ENCODE measurements at places on chromosomes 4 and X. TPM values are rescaled to one million over a fixed set of nuclear protein-coding genes. Genes with fewer than 3 reads are reported as not detected.

NDNF gene
- total RNA-seq, result 23.9 TPM

CLDN22 gene
- total RNA-seq, result not detected

FDCSP gene
- total RNA-seq, result not detected

AVPR2 gene
- not detected for total RNA-seq

EDNRA gene
- 6.9 TPM for total RNA-seq

PLAC1 gene
- not detected for total RNA-seq

MTNR1A gene
- total RNA-seq, result 1.2 TPM

PCYT1B gene
- total RNA-seq, result 32.3 TPM

CXCL9 gene
- total RNA-seq, result not detected

TMSB15C gene
- 18.7 TPM for total RNA-seq

DNA sequence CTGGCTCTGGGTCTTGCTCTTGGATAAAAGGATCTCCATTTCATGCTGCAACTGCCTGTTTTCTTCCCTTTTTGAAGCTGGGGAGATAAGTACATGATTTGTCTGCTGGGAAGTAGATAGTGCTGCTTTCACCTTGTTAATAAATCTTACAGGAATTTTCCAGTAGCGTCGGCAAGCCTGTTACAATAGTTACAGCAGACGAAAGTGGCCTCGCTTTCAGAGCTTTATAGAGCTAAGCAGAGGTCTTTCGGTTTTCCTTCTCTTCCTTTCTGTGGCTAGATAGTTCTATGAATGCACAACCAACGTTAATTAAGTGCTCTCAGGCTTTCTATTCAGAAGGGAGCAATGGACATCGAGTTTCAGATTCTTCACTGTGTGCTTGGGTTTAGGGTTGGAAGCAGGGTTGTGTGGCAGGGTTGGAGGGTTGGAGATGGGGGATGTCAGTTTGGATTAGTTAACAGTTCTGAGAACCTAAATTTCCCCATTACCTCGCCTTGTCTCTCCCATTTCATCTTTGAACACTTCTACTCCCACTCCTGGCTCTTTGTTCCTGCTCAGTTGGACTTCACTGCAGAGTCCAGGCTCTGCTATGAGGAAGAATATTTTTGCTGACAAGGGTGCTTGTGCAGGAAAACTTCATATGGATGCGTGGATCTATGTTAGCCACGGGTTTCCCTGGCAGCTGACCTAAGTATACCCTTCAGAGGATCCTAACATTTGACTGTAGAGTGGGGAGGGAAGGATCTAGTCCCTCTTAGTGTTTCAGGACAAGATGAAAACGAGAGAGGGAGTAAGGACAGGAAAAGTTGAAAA, 237.9 kb downstream of the ARHGAP10 start:
- H3K27ac ChIP-seq, result no peak overlapping the region
- H3K4me1 ChIP-seq, result no peaks in the 10 kb centered on the region

GRCh38 chr4:133186210-133186609, 37.1 kb downstream of the PCDH10 start:
- H3K27ac ChIP-seq, result no peak overlapping the region
- H3K27me3 ChIP-seq, result no peaks in the 10 kb centered on the region
- H3K36me3 ChIP-seq, result no peaks in the 10 kb centered on the region
- DNase-seq, result no peak
- H3K4me1 ChIP-seq, result no peaks in the 10 kb centered on the region
- H3K4me3 ChIP-seq, result no peak overlapping the region

DNA sequence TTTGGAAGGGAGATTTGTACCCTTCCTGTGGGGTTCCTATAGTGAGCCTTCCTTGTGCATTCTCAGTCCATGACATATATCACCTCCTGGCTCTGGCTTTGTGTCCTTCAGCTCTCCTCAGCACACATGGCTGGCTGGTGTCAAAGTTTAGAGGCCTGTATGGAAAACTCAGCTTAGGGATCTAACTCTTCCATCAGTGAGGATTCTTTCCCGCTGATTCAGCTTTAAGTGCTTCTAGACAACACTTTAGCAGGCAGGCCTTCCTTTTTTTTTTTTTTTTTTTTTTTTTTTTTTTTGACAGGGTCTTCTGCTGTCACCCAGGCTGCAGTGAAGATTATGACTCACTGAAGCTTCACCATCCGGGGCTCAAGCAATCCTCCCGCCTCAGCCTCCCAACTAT, 84.2 kb downstream of the NPNT start:
- H3K4me1 ChIP-seq, result no peaks in the 10 kb centered on the region
- H3K36me3 ChIP-seq, result no peaks in the 10 kb centered on the region
- DNase-seq, result no peak
- H3K4me3 ChIP-seq, result no peak overlapping the region

GRCh38 chr4:85147481-85148076, 181.1 kb upstream of the WDFY3 start:
- H3K27ac ChIP-seq, result no peak overlapping the region
- no peaks in the 10 kb centered on the region for H3K4me1 ChIP-seq
- no peaks in the 10 kb centered on the region for H3K36me3 ChIP-seq
- DNase-seq, result peak; percentile 10

- no peak overlapping the region for H3K27ac ChIP-seq
- DNase-seq, result no peak
- H3K4me1 ChIP-seq, result peaks cover 32% of the 10 kb centered on the region
- peaks cover 4% of the 10 kb centered on the region for H3K36me3 ChIP-seq
- H3K27me3 ChIP-seq, result no peaks in the 10 kb centered on the region
Measured at GRCh38 chr4:39521253-39521919, 5.9 kb downstream of the UGDH start.

GRCh38 chrX:152806035-152806434, 24.5 kb downstream of the CETN2 start:
- no peak for DNase-seq
- H3K4me1 ChIP-seq, result peaks cover 12% of the 10 kb centered on the region
- H3K27me3 ChIP-seq, result peaks cover 6% of the 10 kb centered on the region
- H3K36me3 ChIP-seq, result no peaks in the 10 kb centered on the region
- no peak overlapping the region for H3K27ac ChIP-seq

DNA sequence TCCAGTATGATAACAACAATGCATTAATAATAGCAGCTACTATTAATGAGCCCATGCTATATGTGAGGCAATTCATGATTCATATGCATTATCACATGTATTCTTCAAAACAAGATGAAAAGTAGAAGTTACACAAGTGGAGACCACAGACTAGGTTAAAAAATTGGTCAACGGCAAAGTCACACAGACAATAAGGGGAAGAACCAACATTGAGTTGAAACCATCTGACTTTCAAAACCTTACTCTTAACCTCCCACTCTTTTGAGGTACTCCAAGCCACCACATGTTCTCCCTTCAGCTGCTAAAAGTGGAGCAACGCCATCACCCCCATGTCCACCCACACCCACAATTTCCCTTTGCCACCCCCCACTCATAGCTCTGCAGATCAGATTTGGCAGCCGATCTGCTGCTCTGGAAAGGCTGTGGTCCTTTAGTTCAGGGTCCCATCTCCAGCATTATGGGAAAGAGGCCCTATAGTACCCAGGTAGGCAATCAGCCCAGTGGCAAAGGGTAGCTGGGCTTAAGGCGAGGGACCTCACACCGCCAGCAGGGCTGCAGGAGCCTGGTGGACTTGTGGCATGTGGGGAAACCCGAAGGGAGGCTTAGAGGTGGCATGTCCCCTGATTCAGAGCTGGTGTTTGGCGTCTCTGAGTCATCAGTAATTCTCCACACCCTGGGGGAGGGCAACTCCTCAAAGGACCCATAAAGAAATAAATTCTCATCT, 33.5 kb upstream of the CYBB start:
- no peak for DNase-seq
- no peaks in the 10 kb centered on the region for H3K27me3 ChIP-seq
- no peak overlapping the region for H3K4me3 ChIP-seq
- H3K27ac ChIP-seq, result no peak overlapping the region

- peaks cover 13% of the 10 kb centered on the region for H3K36me3 ChIP-seq
- no peak overlapping the region for H3K27ac ChIP-seq
- no peak overlapping the region for H3K4me3 ChIP-seq
- no peaks in the 10 kb centered on the region for H3K27me3 ChIP-seq
- DNase-seq, result no peak
Measured at GRCh38 chr4:176363072-176363471, 43.3 kb downstream of the SPCS3 start.

DNA sequence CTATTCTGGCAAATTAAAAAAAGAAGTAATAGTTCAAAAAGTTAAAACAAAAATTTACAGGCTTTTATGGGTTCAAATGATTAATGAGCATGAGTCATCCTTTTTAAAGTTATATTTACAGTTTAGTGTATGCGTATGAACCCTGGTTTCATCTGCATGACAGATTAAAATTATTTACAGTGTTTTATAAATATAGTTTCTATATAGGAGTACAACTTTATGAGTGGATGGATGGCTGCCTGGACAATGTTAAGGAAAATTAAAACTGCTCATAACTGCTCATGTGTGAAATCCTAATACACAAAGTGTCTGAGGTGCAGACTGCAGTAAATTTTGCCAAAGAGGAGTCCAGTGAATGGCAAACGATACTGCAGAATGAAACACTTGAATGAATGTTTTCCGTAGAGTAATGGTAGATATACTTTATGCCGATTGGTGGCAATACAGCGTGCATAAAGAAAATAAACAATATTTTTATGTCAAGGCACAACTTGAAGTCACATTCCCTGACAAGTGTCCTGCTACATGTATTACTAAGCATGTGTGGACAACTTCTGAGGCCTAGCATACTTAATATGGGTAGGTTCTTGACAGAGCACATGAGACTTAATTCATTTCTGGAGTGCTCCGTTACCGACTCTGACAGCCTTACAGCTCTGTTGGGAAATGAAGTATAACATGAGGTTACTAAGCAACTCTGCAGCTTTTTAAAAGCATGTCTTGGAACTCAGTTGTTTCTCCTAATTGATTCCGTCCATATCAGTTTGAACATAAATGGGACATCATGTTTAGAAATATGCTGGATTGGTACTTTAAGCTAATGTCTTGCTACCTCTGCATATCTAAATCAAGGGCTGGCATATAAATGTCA, 985.6 kb upstream of the PCDH7 start:
- no peaks in the 10 kb centered on the region for H3K4me1 ChIP-seq
- H3K27ac ChIP-seq, result no peak overlapping the region
- no peak overlapping the region for H3K4me3 ChIP-seq
- no peak for DNase-seq
- no peaks in the 10 kb centered on the region for H3K27me3 ChIP-seq
- no peaks in the 10 kb centered on the region for H3K36me3 ChIP-seq

DNA sequence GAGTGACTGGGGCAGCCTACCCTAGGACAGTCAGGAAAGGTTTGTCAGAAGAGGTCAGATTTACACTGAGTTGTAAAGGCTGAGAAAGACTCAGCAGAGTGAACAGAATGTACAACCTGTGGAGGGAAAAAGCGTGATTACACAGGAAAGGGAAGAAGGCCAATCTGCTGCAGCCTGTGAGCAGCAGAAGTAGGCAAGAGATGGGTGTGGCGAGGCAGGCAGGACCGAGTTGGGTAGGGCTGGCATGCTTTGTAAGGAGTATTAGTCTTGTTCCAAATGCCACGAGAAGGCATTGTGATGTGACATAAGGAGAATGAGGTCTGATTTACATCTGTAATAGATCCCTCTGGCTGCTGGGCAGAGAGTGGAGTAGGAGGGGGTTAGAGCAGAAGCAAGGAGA, 12.6 kb downstream of the SGMS2 start:
- H3K36me3 ChIP-seq, result no peaks in the 10 kb centered on the region
- H3K27ac ChIP-seq, result no peak overlapping the region
- no peak overlapping the region for H3K4me3 ChIP-seq
- H3K4me1 ChIP-seq, result no peaks in the 10 kb centered on the region
- DNase-seq, result no peak

DNA sequence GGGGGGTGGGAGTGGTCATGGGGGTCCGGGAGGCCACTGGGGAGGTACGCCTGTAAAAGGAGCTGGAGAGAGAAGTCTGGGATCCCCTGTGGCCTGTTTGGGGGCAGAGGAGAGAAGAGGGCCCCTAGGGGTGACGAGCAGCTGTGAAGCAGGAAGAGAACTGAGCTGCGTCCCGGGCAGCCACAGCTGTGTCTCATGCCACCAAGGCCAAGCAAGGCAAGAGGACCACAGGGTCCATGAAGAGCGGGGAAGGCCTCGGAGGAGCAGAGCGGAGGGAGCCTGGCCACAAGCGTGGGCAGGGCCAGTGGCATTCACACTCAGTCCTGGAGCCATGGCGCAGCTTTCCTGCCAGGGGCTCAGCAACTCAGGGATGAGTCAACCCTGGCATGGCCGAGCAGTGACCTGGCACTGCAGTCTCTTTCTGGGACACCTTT, 13.6 kb upstream of the NAT8L start:
- H3K36me3 ChIP-seq, result no peaks in the 10 kb centered on the region
- H3K27me3 ChIP-seq, result peaks cover 9% of the 10 kb centered on the region
- H3K4me1 ChIP-seq, result no peaks in the 10 kb centered on the region
- no peak for DNase-seq
- peak overlapping the region; percentile 61 for H3K4me3 ChIP-seq

GRCh38 chr4:80680934-80681333, 345.4 kb downstream of the CFAP299 start:
- no peak for DNase-seq
- no peak overlapping the region for H3K4me3 ChIP-seq
- H3K36me3 ChIP-seq, result no peaks in the 10 kb centered on the region

DNA sequence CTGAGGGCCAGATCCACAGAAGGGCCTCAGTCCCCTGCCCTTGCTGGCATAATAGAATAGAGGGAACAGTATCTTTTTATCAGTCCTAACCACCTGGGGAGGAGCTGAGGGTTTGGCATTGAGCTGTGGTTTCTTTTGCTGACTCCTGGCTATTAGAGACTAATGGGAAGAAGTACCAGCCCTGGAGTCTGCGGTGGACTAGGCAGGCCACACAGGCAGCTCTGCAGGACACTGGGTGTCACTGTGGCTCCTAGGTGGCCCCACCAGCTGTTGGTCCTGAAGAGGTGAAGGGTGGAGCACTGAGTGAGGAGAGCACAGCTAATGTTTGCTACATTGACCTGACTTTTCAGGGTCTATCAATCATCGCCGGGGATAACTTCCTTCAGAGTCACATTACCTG, 52.8 kb upstream of the GPC4 start:
- no peaks in the 10 kb centered on the region for H3K4me1 ChIP-seq
- H3K27ac ChIP-seq, result peak overlapping the region; percentile 58
- H3K4me3 ChIP-seq, result no peak overlapping the region
- no peaks in the 10 kb centered on the region for H3K36me3 ChIP-seq

- no peaks in the 10 kb centered on the region for H3K27me3 ChIP-seq
- no peak for DNase-seq
- no peak overlapping the region for H3K4me3 ChIP-seq
- no peak overlapping the region for H3K27ac ChIP-seq
- no peaks in the 10 kb centered on the region for H3K36me3 ChIP-seq
Measured at GRCh38 chr4:165009493-165010227, 22.1 kb upstream of the TRIM60 start.

DNA sequence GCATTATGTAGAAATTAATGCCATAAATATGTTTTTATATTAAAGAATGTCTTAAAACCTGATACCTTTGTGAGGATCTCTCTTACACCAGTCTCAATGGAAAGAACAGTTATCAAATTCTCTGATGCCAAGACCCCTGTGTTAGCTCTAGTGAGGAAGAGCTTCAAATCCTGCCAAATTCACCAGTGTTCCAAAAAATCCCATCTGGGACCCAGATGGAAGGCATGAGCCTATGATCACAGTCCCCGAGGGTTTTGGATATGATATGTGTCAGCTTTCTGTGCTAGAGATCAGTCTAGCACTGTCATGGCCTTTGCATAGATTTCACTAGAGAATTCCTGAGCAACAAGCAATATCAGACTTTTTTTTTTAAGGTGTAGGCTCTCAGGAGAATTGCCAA, 412.1 kb downstream of the UBE2NL start:
- H3K36me3 ChIP-seq, result no peaks in the 10 kb centered on the region
- H3K4me3 ChIP-seq, result no peak overlapping the region
- H3K27ac ChIP-seq, result no peak overlapping the region
- DNase-seq, result no peak
- no peaks in the 10 kb centered on the region for H3K27me3 ChIP-seq
- no peaks in the 10 kb centered on the region for H3K4me1 ChIP-seq
